ENCODE measurements at places on chromosomes 1 and 21.
A peak's percentile ranks its signal among the peaks of the same experiment; 100 is the strongest.

- DNase-seq = no peak
These were observed 19.1 kb upstream of the NTMT2 start for GRCh38 chr1:170126696-170127095.

DNA sequence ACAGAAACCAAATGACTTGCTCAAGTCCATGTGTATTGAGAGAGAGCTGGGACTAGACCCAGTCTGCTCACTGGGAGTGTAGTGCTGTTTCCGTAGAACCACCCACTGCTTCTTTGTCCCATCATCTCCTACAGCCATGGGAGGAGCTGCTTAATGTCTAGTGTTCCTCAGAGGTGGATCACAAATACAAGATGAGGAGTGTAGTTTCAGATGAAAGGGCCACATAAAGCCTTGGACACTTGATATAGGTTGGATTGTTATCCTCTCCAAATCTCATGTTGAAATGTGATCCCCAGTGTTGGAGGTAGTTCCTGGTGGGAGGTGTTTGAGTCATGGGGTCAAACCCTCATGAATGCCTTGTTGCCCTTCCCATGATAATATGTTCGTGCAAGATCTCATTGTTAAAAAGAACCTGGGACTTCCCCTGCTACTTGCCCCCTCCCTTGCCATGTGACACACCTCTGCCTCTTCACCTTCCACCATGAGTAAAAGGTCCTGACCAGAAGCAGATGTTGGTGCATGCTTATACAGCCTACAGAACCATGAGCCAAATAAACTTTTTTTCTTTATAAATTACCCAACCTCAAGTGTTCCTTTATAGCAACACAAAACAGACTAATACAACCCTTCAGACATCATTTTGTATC, 127.5 kb upstream of the DNAH14 start:
- no peak for DNase-seq

GRCh38 chr1:224851210-224851847, 78.1 kb upstream of the DNAH14 start:
- no peak for DNase-seq

- no peak for DNase-seq
These were observed 2.5 kb downstream of the LBR start for GRCh38 chr1:225425201-225425786.

- no peak for DNase-seq
These were observed 43.6 kb upstream of the EDN2 start for GRCh38 chr1:41528106-41528505.

GRCh38 chr1:51708911-51709760, 92.2 kb downstream of the OSBPL9 start:
- DNase-seq = no peak

DNA sequence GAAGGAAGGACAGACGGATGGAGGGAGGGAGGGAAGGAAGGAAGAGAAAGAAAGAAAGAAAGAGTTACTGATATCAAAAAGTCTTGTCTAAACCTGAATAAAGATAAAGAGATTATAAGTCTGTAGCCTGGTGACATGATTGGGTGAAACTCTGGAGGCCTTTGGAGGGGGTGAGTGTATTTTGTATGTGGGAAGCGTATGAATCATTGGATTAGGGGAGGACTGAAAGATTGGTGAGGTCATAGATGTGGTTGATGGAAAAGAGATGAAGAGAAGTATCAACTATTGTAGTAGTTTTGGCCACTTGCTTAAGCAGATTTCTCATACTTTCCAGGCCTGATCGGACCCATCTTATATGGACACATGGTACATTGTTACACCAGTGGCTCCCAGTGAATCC, 11.5 kb upstream of the KCNJ6 start:
- no peak for DNase-seq

- DNase-seq = no peak
These were observed 183.6 kb downstream of the DYRK1A start for GRCh38 chr21:37550157-37550556.

GRCh38 chr1:61109158-61109557, 26.8 kb downstream of the NFIA start:
- DNase-seq = no peak

- DNase-seq = no peak
These were observed 244.7 kb downstream of the PTPRU start for GRCh38 chr1:29481031-29481430.

- no peak for DNase-seq
These were observed 152.2 kb upstream of the C1orf105 start for GRCh38 chr1:172268237-172268636.

DNA sequence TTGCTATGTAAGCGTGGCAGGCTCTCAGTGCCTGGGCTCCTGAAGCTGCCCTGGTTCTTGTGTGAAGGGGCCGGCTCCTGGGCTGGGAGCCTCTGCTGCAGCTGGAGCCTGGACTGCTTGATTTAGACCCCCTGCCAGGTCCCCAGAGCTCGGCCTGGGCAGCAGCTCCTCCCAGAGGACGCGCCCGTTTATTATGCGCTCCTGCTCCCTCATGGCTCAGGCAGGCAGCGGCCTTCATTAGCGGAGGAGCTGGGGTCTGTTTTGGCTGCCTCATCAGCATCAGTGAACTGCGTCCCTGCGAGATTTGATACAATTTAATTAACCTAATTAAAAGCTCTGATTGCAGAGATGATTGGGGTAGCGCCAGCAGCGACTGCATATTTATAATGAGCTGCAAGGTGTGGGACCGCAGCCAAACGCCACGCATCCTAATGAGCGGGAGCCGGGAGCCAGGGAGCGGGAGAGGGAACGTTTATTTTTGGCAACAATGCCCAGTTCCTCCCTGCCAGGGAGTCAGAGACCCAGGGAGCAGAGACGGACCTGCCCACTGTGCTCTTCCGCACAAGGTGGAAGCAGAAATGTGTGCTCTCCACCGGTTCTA, 16.6 kb downstream of the UTP11 start:
- no peak for DNase-seq

GRCh38 chr1:180385144-180385543, 117.2 kb downstream of the ACBD6 start:
- no peak for DNase-seq

DNA sequence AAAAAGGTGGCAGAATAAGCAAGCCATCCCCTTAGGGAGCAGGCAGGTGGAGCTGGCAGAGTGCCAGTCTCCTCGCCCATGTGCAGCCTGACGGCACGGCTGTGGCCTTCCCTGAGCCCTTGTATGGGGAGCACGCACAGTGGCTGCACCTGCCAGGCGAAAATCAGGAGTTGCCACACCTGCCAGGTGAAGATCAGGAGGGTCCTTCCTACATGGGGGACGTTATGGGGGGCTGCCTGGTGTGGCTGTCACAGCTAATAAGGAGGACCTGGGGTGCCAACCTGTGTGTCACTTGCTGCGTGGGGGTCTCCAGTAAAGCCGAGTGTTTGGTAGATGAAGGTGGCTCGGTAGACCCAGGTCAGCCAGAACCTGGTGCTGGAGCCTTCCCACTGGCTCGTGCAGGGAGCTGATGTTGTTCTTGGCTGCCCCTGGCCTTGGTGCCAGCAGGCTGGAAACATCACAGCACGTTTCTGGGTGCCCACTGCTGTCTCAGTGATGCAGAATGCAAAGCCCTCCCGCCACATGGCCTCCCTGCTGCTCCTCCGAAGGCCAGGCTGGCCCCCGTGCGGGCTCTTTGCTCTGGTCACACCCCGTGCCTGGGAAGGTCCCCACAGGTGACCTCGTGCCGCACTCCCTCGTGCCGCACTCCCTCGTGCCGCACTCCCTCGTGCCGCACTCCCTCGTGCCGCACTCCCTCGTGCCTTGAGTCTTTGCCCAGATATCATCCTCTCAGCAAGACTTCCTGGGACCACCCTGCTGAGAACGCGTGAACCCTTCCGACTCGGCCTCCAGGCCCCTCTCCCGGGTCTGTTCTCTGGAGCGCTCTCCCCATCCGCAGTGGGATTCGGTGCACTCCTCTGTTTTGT, 55.4 kb downstream of the SLC37A1 start:
- DNase-seq = no peak

DNA sequence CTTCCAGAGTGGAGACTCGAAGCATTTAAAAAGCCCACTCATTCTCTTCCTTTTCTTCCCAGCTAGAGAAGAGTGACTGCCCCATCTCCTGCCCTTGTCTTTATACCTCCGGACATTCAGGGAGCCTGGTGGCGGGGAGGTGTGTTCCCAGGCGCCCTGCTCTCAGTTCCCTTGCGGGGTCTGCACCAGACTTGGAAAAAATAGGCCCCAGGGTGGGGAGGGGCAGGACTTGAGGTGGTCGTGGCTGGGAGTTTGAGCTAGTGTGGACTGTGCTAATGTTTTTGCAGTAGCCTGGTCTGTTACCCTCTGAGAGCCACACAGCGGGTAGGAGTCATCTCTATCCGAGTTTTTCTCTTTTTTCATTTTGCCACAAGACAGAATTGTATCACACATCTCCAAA, 139.1 kb downstream of the PEX14 start:
- DNase-seq = no peak

DNA sequence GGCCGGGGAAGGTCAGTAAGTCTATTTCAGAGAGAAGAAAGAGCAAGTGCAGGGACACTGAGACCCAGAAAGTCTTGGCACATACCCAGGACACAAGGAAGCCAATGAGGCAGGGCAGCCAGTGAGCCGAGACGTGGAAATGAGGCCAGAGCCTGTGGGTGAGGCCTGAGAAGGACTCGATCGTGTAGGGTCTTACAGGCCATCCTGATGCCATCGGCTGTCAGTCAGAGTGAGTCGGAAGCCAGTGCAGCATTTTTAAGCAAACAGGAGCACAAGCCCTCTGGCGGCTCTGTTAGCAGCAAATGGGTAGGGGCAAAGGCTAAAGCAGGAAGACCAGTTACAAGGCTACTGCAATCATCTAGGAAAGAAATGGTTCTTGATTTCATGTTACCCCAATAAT, 6.1 kb upstream of the GJB3 start:
- no peak for DNase-seq

DNA sequence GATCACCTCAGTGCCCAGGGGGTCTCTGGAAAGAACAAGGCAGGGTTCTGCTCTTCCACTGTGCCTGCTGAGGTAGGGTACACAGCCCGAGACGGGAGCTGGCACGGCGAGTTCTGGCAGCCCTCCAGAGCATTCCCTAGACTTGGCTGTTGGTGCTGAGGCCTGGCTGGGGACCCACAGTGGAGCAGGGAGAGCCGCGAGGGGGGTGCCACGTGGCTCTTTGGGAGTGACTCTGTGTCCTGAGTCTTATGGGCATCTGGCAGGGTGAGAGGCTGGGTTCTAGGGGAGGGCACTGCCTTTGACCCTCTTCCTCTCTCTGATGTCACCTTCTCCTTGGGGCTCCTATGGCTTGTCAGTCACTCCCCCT, 336.4 kb downstream of the CAMTA1 start:
- no peak for DNase-seq

GRCh38 chr1:162878000-162878596, 17.1 kb upstream of the CCDC190 start:
- peak; percentile 56 for DNase-seq

DNA sequence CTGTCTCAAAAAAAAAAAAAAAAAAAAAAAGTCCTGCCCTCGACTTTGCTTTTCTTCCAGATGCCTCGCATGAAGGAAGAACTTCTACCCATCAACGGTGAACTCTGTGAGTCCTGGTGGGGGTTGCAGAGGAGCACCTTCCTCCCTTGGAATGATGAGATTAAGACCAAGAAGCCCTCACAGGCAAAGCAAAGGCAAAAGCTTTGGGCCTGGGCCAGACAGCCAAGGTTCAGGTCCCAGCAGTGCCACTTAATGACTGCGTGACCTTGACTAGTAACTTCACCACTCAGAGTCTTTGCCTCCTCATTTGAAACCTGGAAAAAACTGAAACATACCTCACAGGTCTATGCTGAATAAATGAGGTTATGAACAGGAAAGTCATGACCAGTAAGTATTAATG, 55.5 kb downstream of the ZSCAN20 start:
- no peak for DNase-seq

DNA sequence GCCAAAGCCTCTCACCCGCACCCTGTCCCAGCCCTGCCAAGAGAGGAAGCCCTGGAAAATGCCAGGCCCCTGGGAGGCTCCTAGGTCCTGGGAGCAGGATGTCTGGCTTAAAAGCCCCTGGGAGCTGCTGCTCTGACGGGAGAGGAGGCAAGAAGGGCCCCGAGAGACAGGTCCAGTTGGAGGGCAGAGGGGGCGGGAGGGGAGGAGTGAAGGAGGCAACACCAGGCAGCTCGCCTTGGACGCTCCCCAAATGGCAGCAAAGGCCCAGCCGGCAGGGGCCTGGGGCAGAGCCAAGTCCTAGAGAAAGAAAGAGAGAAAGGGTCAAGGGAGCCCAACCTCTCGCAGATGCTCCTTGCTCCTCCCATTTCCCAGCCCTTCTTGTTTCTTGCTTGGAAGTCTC, 6.8 kb downstream of the ETV3L start:
- no peak for DNase-seq

DNA sequence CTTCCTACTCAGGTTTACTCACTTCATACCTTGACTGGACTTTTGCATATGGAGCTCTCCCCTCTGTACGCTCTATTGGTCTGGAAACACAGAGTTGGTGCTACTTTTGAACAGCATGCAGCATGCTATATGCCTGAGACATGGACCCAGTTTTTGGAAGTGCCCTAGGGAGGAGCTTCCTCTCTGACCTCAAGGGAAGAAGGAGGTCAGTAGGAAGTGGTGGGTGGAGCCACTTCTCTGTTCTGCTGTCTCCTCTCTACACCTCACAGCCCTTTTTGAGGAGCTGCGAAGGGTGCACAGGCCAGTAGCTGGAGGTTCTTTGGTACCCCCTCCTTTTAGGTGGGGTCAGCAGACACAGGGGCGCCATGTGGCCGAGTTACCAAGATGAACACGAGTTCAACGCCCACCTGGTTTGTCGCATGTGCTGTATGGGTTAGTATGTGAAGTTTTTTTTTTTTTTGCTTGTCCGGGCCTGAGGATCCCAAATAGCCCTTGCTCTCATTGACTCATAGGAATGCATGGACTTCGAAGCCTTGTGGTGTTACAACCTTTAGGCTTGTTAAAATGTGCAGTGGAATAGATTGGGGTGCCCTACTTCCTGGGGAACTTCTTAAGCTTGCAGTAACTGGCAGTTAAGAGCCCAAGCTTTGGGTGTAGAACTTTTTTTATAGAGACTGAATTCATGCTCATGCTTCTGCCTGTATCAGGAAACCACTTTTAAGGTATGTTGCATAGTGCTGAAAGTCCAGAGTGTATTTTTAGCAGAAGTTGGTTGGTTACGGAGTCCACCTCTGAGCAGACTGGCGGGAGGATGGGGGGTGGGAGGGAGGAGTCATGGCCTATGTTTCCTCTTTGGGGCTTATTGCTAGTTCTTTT, 10.7 kb downstream of the MACF1 start:
- no peak for DNase-seq

DNA sequence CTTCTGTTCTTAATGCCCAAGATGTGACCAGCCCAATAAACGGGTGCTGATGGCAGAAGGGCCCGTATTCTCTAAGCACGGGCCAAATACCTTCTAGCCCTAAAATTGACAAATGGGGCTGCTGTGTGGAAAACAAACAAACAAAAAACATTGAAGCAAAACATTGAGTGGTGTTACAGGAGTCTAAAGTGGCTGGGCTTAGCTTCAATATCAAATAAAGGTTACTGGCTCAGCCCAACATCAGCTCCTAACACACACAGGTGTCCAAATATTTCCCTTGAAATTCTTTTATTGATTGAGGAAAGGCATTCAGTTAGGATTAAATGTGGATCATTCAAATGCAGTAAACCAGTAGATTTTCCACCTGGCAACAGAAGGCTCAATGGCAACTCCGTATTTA, 13.3 kb upstream of the TTF2 start:
- DNase-seq = no peak

All from SK-N-MC (cell line).